Activated gamma-delta T cell (primary cell): ENCODE measurements at places on chromosomes 5 and 9.

GRCh38 chr5:2295476-2295875, 412.8 kb upstream of the IRX4 start:
- DNase-seq = no peak

DNA sequence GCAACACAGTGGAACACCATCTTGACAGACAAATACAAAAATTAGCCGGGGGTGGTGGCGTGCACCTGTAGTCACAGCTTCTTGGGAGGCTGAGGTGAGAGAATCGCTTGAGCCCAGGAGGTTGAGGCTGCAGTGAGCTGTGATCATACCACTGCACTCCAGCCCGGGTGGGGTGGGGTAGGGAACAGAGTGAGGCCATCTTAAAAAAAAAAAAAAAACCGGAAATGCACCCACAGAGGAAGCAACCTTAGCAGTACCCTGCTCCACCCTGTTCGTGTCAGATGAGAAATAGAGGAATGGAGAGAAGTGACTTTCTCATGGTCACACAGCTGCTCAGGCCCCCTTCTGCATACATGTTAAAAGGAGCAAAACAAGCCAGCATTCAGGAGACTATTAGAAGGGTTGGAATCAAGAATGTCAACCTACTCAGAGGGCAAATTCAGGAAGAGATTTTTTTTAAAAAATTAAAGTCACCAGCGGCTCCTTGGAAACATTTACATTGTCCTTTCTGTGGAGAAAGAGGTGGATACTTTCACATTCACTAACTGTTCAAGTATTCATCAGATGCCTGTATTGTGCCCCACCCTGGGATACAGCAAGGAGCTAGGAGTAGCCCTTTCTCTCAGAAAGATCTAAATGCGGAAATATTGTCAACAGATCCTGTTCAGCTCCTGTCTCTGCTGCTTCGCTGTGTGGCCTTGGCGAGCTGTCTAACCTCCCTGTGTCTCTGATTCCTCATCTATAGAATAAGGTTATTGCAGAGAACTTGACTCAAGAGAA, 41.0 kb downstream of the CYFIP2 start:
- no peak for DNase-seq

DNA sequence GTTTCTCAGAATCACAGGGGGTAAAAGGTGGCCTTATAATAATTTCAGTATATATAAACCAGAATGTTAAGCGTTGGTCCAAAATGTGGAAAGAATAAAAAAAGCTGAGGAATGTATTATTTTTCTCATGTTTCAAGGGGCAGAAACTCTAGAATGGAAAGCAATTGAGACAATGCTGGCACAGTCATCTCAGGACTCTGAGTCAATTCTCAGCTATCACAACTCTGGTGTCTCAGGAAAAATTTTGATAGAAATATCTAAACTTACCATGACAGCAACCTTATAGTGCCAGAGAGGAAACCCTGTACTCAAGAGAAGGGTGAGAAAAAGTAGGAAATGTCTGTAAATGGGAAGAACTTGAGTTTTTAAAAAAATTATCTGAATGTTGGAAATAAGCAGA, 1189.4 kb upstream of the NUDT12 start:
- no peak for DNase-seq

DNA sequence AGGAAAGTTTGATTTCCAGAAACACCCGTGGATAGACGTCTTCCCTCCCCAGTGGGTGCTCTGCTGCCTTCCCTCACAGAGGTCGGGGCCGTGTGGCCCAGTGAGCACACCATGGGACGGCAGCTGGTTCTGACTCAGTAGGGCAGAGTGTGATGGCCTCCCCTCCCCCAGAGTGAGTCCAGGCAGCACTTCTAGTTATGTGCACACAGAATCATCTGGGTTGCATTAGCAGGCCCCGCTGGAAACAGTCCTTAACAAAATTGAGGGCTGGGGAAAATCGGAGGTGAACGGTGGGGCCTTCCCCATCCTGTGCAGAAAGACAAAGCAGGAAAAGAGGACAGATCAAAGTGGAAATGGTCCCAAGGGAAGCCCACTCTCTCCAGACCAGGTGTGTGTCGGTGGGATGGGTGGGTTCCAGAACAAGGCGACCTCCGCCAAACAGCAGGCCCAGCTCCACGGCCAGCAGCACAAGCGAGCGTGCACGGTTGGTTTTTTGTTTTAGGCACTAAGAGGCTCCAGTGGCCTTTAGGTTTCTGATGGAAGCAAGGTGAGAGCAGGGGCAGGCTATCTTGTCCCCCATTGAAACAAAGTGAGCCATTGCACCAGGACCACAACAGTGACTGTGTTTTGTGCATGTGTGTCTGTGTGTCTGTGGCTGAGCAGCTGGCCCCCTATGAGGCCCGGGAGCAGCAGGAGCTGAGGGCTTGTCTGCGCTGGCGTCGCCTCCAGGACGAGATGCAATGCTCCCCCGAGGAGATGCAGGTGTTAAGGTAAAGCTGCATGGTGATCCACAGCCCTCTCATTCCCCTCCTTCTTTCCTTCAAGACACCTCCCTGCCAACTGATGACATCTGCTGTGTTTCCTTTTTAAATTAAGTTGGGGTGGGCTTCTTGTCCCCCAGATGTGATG, 201.5 kb downstream of the AOPEP start:
- DNase-seq = no peak

- DNase-seq = no peak
These were observed 45.6 kb upstream of the SLC44A1 start for GRCh38 chr9:105198865-105199264.

DNA sequence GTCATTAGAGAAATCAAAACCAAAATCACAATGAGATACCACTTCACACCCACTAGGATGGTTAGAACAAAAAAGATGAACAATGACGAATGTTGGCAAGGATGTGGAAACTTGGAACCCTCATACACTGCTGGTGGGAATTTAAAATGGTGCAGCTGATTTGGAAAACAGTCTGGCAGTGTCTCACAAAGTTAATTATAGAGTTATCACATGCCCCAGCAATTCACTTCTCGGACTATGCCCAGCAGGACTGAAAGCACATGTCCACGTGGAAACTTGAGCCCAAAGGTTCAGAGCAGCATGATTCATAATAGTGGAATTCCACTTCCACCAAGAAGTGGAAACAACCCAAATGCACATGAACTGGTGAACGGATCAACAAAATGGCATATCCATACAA, 85.0 kb upstream of the HRH2 start:
- no peak for DNase-seq

- DNase-seq = no peak
These were observed 381.1 kb downstream of the TMEM38B start for GRCh38 chr9:106075236-106075959.

DNA sequence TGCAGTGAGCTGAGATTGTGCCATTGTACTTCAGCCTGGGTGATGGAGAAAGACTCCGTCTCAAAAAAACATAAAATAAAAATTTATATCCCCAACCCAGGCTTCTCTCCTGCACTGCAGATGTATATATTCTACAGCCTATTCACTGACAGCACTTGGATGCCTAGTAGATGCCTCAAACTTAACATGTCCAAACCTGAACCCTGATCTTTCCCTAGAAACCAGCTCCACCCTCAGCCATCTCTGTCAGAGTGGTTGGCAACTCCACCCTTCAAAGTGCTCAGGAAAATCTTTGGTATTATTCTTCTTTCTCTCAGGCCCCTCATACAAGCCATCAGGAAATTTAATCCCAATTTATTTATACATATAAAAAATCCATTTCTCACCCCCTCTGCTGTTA, 36.9 kb upstream of the TXN start:
- DNase-seq = no peak

GRCh38 chr5:167061695-167062094, 1229.8 kb upstream of the WWC1 start:
- DNase-seq = no peak

GRCh38 chr9:114472765-114473446, 32.4 kb downstream of the WHRN start:
- no peak for DNase-seq

DNA sequence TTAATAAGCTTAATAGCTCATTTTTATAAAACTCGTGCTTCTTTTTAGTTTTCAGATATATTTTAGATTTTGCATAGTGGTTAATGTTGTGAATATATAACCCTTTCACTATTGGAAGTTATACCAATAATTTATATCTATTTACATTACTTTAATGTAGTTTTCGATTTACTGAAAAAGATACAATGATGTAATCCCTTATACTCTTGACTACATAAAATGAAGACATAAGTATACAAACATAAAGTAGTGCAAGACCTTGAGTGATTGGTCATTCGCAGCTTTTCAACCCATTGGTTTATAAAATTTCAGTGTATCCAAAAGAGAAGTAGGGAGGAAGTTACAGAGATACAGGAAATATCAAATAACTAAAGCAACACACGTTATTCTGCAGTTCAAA, 84.3 kb upstream of the GRHPR start:
- no peak for DNase-seq

- DNase-seq = no peak
These were observed 134.6 kb downstream of the BRINP1 start for GRCh38 chr9:119234636-119235035.

DNA sequence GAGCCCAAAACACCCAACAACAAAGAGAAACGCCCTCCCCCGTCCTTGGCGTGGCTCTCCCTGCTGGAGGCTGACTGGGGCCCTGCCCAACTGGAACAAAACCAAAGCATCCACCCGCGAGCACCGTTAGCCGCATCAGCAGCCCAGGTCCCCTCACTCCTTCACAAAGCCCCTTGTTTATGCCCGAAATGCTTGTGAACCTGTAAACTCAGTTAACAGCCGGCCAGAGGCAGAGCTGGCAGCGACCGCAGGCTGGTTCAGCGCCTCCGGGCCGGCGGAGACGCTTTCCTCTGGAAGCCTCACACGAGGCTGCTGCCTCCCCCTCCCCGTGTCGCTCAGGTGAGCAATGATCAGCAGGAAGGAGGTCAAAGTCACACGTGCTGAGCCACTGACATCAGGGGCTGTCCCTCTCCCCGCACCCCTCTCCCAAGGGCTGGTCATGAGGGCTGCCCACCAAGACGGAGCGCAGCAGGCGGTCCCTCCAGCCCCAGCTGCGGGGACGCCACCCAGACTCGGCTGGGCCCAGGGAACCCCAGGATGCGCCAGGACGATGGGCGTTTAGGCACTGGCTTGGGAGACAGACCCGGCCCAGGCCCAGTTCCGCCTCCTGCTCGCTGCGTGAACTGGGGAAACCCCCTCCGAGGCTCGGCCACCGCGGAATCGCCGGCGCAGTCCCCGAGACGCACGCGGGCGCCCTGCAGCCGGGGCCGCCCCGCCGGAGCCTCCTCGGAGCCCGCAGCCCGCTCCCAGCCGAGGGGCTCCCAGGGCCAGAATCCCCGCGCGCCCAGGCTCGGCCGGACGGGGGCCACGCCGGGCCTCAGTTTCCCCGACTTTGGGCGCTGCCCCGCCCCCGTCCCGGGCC, 563 bp downstream of the SNAPC4 start:
- DNase-seq = peak; percentile 41
